ENCODE measurements at places on chromosomes 13 and 19. TPM values are rescaled to one million over a fixed set of nuclear protein-coding genes. Genes with fewer than 3 reads are reported as not detected.

PSPN gene
- total RNA-seq: 0.73 TPM

NDUFB7 gene
- 225 TPM for total RNA-seq

DLEU7 gene
- total RNA-seq: not detected

CKM gene
- total RNA-seq: not detected

ELANE gene
- not detected for total RNA-seq

SIGLEC8 gene
- total RNA-seq: not detected

KLK11 gene
- total RNA-seq: not detected

SYMPK gene
- total RNA-seq: 43.3 TPM

HIF3A gene
- 5.3 TPM for total RNA-seq

KLK4 gene
- total RNA-seq: not detected

JUNB gene
- 33.4 TPM for total RNA-seq

CEACAM1 gene
- 0.46 TPM for total RNA-seq

CDC37 gene
- total RNA-seq: 335 TPM

SYNGR4 gene
- total RNA-seq: not detected

SMIM44 gene
- not detected for total RNA-seq

CYP4F2 gene
- not detected for total RNA-seq

LIM2 gene
- not detected for total RNA-seq

ZNF135 gene
- 0.46 TPM for total RNA-seq

AMH gene
- 0.86 TPM for total RNA-seq
